ENCODE measurements at places on chromosomes 4 and X. TPM values are rescaled to one million over a fixed set of nuclear protein-coding genes. Genes with fewer than 3 reads are reported as not detected.

The CACNA1F gene
- under 0.01 TPM for total RNA-seq

The HAND2 gene
- total RNA-seq: not detected

The TRIM75 gene
- total RNA-seq: not detected

The PFKFB1 gene
- under 0.01 TPM for total RNA-seq

The GYG2 gene
- 0.43 TPM for total RNA-seq

The KLB gene
- under 0.01 TPM for total RNA-seq

The PRDM5 gene
- total RNA-seq: 6.2 TPM

The CENPE gene
- total RNA-seq: 2.4 TPM

The PHOX2B gene
- not detected for total RNA-seq

The KLHL13 gene
- total RNA-seq: 0.34 TPM

The FRMD7 gene
- not detected for total RNA-seq

The PRDM8 gene
- total RNA-seq: 2.7 TPM

The C4orf46 gene
- total RNA-seq: 4.3 TPM

The VSIG1 gene
- total RNA-seq: 0.09 TPM

The EFHC2 gene
- not detected for total RNA-seq

All from dermis lymphatic vessel endothelial cell (primary cell).